ENCODE measurements at places on chromosomes 4 and X.

GRCh38 chr4:19752599-19752998, 499.1 kb upstream of the SLIT2 start:
- DNase-seq: no peak

DNA sequence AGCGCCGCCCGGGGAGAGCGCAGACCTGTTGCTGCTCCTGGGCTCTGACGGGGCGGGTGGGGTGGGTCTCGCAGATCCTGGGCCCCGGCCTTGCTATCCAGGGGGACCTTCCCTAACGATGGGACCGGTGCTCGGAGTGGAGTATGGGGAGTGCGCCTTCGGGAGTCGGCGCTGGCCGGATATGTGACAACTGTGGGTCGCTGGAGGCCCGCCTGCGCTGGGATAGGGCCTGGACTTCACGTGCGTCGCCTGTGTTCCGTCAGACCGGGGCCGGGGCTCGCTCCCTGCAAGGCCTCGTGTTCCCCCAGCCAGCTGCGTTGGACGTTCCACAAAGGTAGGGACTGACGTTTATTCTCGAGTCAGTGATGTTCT, 1.3 kb downstream of the TBL1X start:
- DNase-seq: peak; percentile 22

DNA sequence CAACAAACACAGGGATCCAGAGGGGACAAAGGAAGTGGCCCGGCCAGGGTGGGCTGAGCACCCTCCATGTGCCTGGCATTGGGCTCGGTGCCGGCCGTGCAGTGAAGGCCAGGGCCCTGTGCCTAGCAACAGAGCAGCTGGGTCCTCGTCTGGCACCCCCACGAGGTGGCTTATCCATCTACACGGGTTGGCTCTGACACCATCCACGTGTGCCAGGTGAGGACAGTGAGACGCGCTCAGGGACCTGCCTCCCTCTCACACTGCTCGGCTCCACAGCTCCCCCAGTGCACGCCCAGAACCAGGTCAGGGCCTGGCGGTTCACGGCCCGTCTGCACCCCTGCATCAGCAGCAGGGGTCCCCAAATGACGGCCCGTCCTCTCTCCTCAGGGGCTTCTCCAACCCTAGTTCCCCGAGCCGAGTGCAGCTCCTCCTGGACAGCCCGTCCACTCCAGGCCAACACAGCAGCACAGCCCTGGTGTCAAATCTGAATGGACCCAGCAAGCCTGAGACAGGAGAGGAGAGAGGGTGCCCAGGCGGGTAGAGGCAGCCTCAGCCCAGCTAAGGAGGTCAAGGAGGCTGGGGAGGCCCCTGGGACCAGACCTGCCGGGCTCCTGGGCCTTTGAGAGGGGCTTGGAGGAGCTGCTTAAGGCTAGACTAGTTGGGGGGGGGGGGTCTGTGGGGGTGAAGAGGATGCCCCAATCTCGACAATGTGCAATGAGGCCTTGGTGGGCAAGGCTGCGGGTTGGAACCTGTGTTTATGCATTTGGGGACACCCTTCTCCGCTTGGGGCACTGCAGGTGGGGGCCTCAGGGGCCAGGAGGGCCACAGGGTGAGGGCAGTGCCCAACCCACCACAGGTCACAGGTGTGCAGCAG, 113.6 kb downstream of the FAM53A start:
- DNase-seq: no peak

- DNase-seq: no peak
These were observed 252.8 kb upstream of the SLC7A11 start for GRCh38 chr4:138494931-138495330.

DNA sequence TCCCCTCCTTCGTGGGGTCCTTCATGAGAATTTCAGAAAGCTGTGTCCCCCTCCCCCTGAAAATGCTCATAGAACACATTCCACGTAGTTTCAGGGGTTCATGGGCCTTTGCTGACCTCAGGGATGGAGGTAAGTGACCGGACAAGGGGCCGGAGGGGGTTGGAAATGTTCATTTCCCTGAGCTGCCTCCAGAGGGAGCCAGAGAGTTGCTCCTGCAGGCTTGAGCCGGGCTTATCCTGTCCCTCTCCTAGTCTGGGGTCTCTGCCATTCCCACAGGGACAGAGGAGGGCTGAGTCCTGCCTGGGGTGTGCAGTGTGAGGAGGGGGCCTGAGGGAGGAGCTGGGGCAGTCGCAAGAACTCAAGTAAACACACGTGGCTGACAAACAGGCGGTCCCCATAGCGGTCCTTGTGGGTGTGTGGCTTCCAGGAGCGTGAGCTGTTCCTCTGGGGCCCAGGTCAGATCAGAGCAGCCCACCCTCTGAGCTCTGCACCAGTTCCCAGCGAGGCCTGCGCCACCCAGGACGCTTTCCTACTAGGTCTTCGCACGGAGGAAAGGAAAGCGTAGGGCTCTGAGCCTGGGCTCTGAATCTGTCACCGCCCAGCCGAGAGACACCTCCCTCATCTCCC, 62.5 kb downstream of the WFS1 start:
- DNase-seq: no peak

GRCh38 chrX:112766774-112767173, 73.9 kb downstream of the AMOT start:
- DNase-seq: no peak

DNA sequence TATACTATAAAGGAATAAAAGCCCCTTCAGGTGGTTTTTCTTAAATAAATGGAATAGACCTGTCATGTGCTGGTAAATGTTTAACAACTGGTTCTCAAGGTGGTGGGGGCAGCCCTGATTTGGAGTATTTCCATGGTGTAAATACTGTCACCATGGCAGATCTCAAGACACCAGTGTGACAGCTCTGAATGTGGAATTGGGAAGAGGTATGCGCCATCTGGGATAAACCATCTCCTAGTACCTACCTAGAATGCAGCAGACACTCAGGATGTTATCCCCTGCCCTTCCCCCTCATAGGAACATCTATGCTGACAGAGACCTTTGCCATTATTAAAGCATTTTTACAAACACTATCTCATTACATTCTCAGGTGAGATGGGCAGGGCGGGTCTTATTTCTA, 26.4 kb upstream of the TMSB4X start:
- no peak for DNase-seq

DNA sequence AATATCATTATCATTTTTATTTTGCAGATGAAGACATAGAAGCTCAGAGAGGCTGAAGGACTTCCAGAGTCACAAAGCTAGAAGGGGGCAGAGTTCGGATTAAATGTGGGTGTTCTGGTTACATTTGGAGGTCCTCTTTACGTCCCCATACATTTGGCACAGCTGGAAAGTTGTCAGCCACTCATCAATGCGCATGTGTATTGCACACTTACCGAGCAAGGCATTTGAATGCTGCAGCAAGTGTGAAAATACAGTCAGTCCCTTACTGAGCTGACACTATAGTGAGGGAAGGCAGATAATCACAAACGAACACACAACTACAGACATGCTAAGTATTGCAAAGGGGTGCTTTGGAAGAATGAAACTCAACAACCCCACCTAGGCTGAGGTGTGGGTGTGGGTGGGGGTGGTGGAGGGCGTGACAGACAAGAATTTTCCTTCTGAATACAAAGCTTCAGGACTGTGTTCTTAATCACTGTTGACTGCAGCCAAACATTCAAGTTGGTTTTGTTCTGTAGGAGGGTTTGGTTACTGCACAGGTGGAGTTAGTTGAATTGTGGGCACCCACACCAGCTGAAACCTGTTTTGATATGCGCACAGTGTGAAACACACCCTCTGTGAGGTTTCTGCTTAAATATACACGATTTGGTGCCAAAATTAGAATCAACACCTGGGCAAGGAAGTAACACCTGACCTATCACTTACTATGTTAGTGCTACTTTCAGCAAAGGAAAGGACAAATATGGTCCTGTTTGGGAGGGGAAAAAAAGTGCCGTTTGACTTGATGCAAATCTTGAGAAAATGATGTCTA, 72.4 kb downstream of the COQ2 start:
- peak; percentile 90 for DNase-seq

GRCh38 chrX:119871599-119872395, at the start of the genes NDUFA1 and RNF113A:
NDUFA1 (plus strand) TSS chrX:119871832; CDS start chrX:119871912, 80 bp downstream.
RNF113A (minus strand) TSS chrX:119871733; CDS start chrX:119871613, 120 bp downstream.
- peak; percentile 90 for DNase-seq

- no peak for DNase-seq
These were observed 353.8 kb downstream of the MAPK10 start for GRCh38 chr4:86006057-86006456.

GRCh38 chrX:25067271-25068172, 51.8 kb upstream of the ARX start:
- no peak for DNase-seq

DNA sequence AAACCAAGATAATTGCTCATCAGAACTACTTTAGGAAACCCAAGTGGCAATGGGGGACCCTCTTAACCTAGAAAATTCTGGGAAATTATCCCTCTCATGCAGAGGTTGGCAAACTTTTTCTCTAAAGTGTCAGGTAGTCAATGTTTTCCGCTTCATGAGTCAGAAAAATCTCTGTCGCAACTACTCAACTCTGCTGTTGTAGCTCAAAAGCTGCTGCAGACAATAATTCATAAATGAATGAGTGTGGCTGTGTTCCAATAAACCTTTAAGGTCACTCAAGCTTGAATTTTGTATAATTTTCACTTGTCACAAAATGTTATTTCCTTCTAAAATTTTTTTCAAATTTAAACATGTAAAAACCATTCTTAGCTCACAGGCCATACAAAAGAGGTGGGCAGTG, 193.4 kb upstream of the MID1 start:
- no peak for DNase-seq

DNA sequence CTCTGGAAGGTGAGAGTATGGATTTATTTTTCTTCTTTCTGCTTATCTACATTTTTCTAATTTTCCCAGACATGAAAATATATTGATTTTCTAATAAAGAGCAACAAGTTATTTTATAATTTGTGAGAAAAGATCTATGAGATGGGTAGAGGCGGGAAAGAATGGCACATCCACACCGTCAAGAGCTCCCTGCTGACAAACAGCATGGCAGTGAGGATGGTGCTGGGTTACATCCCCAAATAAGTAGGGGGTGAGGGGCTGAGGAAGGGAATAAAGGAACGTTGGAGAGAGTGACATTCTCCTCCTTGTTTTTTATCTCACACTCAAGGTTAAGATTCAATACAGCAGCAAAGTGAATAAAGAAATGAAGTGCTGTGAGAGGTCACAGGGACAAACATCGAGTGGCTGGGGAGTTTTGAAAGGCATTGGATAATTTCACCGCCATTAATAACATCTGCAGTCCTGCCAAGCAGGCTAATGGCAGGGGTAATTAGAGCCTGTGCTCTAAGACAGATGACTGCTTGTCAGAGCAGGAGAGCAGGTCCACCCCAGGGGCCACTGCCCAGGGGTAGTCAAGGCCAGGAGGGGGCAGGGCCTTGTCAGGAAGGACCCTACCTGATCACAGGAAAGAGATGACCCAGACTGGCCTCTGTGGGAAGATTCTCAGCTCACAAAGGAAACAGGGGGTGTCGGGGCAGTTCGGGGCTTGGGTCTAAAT, 323.8 kb downstream of the FBXW7 start:
- DNase-seq: no peak

- no peak for DNase-seq
These were observed 16.4 kb upstream of the HSFX1 start for GRCh38 chrX:149757206-149758067.

DNA sequence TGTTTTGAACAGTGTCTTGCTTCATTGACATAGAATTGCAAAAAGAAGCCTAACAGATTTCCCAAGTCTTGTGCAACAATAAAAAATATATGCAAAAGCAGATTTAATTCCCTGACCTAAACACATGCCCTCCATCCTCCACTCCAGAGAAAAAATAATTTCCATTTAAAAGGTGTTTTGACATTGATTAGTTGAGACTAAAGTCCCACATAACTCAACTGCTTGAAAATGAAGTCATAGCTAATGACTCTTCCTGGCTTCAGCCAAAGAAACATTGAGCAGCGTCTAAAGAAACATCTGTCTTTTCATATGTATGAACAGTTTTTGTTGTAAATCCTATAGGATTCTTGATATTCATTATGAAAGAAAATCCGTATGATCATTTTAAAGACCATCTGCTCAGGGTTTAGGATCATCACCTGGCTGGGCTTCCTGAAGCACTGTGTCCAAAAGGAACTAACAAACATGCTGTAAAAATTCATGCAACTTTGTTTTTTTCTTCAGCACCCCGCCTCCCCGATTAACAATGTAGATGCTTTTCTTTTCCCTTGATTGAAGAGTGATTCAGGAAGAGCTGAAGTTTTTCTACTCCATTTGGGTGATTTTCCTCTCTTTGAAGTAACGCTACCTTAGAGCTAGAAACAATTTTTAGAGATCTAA, 273.4 kb downstream of the HS3ST1 start:
- no peak for DNase-seq

- no peak for DNase-seq
These were observed 19.9 kb downstream of the MAN2B2 start for GRCh38 chr4:6594826-6595355.

DNA sequence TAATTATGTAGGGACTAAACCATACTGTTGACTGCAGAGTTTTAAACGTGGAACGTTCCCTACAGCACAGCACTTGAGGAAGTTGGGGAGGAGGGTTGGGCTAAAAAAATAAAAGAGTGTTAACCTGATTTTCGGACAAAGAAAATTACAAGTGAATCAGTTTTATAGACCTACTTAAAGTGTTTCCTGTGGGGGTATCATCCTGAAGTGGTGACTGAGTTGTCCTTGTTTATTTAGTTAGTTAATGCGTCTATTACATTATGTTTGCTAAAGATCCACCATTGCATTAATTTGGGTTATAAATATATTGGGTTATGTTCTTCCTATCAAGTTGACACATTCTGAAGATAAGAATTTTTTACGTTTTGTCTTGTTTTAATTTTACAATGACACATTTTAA, 14.7 kb downstream of the UNC5C start:
- DNase-seq: no peak

DNA sequence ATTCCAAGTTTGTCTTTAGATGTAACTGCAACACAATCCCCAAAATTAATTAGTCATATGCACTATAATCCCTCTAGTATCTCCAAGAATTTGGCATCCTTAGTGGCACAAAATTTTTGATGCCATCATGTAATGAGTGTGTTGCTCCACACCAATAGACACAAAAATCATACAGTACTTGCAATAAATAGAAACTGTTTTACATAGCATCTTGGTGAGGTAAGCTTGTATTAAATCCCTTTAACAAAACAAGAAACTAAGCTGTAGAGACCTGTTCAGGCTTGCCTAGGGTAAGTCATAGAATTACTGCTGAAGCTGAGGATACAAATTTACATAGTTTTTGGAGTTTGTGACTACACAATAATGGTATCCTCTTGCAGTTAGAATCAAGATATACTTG, 64.5 kb upstream of the PRSS12 start:
- no peak for DNase-seq

DNA sequence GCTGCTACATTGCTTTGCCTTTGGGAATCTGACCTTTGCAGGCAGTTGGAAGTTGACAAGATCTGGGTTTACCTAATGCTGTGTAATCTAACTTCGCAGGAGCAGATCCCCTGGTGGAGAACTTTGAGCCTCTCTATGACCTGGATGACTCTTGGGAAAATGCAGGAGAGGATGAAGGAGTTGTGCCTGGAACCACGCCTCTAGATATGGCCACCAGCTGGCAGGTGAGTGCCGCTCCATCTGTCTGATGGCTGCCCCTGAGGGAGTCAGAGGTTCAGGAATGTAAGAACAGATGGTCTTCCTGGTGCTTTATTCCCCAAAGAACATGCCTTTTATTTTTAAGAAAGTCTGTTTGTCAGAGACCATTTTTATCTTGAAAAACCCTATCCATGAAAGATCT, 109.3 kb downstream of the NFKB1 start:
- no peak for DNase-seq
